Stimulated activated CD8-positive, alpha-beta memory T cell treated with anti-CD3 and anti-CD28 coated beads, Interleukin-12 subunit alpha, Interleukin-12 subunit beta, amount 100 ng/mL, for 1 hour (primary cell): ENCODE measurements at places on chromosomes 1 and 21.

DNA sequence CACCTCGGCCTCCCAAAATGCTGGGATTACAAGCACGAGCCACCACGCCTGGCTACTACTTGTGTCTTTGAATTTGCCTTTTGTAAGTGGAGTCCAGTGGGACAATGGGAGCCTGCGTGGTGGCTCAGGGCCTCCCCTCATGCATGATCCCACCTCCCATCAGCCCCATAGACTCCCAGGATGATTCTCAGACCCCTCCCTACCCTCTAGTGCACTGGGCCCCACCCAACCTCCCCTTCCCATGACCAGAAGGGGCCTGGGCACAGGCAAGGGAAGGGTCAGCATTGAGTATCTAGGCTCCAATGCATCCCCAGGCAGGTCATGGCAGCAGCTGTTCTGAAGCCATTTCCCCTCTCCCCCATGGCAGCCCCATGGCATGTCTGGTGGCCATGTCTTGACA, 18.7 kb downstream of the NEK2 start:
- no peak for DNase-seq

GRCh38 chr21:28150778-28151177, 841.9 kb downstream of the LTN1 start:
- no peak for DNase-seq

DNA sequence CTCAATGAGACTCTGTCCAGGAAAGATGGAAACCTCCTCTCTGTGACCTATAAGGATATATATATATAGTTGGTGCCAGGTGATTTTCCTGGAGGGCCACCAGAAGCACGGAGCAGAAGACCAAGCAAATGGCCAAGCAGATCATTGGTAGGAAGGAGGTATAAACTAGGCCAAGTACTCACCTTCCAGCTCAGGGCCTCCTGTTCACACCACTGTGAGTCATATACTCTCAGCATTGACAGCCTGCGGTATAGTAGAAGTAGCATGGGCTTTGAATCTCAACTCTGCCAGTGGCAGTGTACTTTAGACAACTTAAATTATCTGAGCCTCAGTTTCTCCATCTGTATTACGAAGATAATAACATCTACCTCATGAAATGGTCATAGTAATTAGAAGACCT, 15.4 kb downstream of the IL12RB2 start:
- no peak for DNase-seq

- DNase-seq: no peak
Measured at GRCh38 chr1:188723332-188724020, 1754.2 kb downstream of the BRINP3 start.

DNA sequence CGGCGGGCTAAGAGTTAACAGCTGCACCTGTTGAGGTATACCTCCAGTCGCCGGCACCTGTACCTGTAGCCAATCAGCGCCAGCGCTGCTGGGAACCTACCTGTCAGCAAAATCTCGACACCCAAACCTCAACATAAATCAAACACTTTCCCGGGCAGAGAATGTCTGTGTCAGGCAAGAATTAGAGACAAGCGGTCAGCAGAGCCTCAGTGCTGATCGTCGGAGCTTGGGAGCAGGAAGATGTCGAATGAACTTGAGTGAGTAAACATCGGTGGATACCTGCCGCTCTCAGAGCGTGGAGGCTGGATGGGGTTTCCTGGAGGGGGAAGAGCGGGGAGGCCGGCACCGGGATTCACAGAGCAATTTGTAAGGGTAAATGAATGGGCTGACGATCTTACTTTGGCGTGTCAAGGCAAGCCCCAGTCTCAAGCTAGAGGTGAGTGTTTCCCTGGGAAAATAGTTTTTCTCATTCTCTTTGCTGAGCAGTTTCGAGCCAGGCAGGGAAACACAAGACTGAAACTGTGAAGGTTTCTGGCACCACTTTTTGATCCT, at the start of gene GRHL3:
GRHL3 (plus strand) TSS at position 46 of the 552 bp plus-strand sequence; CDS start at position 241, 195 bp downstream.
- no peak for DNase-seq

DNA sequence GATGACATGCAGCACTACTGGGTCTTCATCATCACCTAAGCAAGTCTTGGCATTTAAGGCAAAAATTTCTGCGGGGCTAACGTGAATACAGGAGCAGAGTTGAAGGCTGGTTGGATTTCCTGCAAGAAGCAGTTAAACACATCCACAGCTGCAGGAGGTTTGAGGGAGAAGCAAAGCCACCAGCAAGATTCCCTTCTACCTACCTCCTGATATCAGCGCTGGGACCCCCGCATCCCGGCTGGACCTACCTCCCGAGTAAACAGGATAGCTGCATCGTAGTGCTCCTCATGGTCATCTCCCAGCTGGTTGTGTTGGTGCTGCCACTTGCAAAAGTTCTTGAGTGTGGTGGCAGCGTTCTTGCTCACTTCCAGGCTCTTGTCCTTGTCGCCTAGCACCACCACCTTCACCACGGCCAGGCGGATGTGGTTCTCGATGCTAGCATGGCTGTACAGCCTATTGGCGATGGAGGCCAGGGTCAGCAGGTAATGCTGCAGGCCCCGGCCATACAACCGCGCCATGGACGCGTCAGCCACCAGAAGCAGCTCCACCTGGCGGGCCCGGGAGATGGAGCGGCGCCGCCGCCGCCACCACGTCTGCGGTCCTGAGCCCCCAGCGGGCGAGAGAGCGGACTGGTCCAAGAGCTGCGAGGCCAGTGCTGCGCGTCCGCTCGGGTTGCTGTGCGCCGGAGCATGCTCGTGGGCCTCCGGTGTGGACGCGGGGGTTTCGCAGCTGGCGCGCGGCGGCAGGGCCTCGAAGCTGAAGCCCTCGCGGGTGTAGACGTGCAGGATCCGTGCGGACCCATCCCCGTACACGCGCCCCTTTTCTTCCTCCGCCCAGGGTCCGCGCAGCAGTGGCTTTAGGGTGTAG, 1.6 kb downstream of the ADAMTS5 start:
- no peak for DNase-seq

GRCh38 chr21:35724156-35724555, 336.2 kb downstream of the SETD4 start:
- no peak for DNase-seq

- DNase-seq: no peak
Measured at GRCh38 chr1:150194381-150195031, 41.4 kb downstream of the ANP32E start.

GRCh38 chr1:73659136-73659535, 538.8 kb downstream of the LRRIQ3 start:
- DNase-seq: no peak

- no peak for DNase-seq
Measured at GRCh38 chr1:63691701-63692425, 82.0 kb upstream of the ROR1 start.

DNA sequence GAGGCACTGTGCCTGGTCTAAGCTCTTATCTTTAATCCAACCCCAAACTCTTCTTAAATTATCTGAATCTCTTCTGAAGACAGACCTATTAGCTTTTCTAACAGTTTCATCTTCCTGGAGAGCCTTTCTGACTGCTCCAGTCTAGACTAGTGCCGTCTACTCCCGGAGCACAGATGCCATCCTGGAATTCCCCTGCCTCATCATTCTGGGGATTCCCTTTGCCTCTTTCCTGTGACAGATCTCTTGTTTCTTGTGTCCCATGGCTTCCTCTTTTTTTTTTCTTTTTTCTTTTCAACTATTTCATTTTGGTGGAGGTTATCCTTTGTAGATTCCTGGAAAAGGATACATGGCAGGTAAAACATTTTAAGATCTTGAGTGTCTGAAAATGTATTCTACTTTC, 11.7 kb downstream of the SEMA4A start:
- no peak for DNase-seq

GRCh38 chr1:23743287-23744152, at the start of gene ELOA:
TSS of gene ELOA (plus strand) at chr1:23743471. CDS start at chr1:23743504, 33 bp downstream.
- peak; percentile 60 for DNase-seq

DNA sequence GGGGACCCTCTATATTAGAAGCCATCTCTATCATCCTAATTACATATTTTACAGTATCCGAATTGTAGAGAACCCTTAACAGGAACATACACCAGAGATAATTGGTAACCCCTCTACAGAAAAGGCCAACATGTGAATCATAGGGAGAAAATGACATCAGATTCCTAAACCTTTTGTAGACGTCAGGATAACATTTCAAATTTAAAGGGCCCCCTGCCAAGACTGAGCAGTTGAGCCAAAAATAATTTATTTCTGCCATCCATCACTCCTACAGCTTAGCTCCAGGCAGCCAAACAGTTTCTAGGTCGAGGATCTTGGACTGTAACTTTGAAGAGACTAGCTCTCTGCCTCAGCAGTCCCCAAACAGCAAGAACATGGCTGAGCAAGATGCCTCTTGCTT, 21.2 kb downstream of the ZNF697 start:
- DNase-seq: no peak

DNA sequence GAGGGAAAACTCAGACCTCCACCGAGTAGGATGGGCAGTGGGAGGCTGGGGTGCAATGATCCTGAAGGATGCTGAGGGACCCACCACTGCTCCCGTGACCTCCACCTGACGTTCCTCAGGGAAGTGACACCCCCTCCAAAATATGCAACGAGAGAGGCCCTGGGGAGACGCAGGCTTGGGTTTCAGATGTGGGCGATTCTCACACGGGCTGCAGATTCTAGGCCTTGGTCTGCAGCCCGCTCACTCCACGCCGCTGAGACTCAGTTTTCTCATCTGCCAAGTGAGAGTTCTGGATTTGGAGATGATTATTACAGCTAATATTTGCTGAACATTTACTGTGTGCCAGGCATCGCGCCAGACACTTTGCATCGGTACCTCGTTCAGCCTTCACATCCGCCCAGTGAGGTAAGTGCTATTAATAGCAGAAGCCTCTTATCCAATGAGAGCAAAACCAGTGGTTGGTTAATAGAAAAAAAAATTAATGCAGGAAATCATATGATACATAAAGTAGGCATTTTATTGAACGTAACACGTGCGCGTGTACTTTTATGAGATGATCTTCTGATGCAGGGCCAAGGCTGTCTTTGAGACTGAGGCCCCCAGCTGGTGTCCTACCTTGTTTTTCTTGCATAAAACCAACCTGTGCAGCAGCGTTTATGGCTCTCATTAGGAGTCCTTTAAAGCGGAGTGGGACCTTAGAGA, 102.0 kb upstream of the RUNX3 start:
- DNase-seq: no peak

- no peak for DNase-seq
Measured at GRCh38 chr1:183609313-183609712, 19.1 kb upstream of the NCF2 start.

GRCh38 chr1:20618550-20618949, 14.7 kb upstream of the PINK1 start:
- DNase-seq: no peak
